ENCODE measurements at places on chromosomes 4 and X. TPM values are rescaled to one million over a fixed set of nuclear protein-coding genes. Genes with fewer than 3 reads are reported as not detected.

The RIPPLY1 gene
- total RNA-seq = 0.28 TPM

The TMEM35A gene
- total RNA-seq = not detected

The UBQLN2 gene
- 6.1 TPM for total RNA-seq

The PDCL2 gene
- total RNA-seq = not detected

The IQCM gene
- total RNA-seq = not detected

The JADE1 gene
- total RNA-seq = 14.1 TPM

The HOPX gene
- 3.0 TPM for total RNA-seq

The ARMCX4 gene
- total RNA-seq = 0.13 TPM

The ESX1 gene
- total RNA-seq = not detected

The CD40LG gene
- total RNA-seq = not detected

The AMER1 gene
- 2.6 TPM for total RNA-seq

The TRIM2 gene
- total RNA-seq = 58.5 TPM

The FAM114A1 gene
- 8.8 TPM for total RNA-seq

The AREG gene
- 173 TPM for total RNA-seq

The GUCY1A1 gene
- total RNA-seq = 0.61 TPM

The SMIM10L2A gene
- 0.03 TPM for total RNA-seq

The VCX gene
- not detected for total RNA-seq

The CABS1 gene
- total RNA-seq = not detected

The TSPAN7 gene
- total RNA-seq = not detected

The FREM3 gene
- total RNA-seq = not detected

The RTL9 gene
- not detected for total RNA-seq

The BST1 gene
- not detected for total RNA-seq

The SEC24B gene
- 10.1 TPM for total RNA-seq
